M059J (cell line): ENCODE measurements at places on chromosomes 3 and 15.

DNA sequence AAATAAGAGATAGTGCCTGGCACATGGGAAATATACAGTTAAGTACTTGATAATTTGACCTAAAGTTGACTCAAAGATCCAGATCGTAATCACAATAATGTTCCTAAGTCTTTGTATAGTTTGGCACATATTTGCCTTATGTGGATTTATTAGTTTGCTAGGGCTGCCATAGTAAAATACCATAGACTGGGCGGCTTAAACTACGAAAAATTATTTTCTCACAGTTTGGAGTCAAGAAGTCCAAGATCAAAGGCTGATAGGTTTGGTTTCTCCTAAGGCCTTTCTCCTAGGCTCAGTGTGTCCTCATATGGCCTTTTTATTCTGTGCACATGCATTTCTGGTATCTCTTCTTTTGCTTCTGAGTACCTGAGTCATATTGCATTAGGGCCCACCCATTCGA lies 453.7 kb downstream of the NAALADL2 start:
- DNase-seq, result peak; percentile 28

DNA sequence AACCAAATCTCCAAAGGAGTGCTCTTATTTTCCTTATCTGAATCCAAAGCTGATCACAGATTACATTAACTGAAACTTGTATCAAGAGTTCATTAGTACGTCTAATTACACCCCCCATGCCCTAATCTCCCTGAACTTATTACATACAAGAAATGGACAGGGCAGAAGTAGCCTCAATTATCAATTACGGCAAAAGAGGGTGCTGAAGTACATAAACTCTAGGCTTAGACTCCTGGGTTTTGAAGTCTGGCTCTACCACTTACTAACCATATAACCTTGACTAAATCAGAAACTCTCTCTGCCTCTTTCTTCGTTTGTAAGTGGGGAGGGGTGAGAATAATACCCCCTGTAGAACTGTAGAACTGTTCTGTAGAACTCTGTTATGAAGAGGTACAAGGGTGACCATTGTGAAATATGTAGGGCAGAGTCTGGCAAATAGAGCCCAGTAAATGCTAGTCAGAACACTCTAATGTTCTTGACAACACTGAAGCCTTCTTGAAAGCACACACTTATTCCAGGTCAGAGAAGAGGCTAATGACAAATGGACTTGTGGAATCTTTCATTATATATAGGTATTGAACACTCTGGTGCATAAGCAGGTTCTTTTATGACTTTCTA lies 19.6 kb upstream of the OR5K4 start:
- DNase-seq, result no peak

- no peak for DNase-seq
Observed at GRCh38 chr3:146747051-146747450, 141.9 kb upstream of the PLSCR5 start.

DNA sequence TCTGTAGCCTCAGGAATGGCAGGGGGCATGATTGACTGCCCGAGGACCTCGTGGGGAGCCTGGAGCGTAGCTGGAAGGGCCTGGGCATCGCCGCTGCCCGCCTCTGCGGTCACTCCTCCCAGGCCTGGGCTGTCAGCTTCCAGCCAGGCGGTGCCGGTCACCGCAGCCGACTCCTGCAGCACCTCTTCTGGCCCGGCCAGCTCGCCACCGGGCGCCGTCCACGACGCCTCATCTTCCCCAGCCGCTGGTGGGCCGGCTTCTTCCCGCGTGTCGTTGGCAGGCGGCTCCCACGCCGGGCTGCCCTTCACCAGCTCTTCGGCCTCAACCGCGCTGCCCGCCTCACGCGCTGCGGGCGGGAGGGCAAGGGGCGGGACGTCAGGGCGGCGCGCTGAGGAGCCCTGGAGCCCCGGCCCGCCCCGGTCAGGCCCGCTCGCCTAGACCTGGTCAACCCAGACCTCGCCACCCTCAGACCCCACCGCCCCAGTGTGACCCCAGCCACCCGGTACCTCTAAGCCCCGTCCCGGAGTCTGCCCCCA lies 1.0 kb downstream of the CSPG5 start:
- peak; percentile 11 for DNase-seq

DNA sequence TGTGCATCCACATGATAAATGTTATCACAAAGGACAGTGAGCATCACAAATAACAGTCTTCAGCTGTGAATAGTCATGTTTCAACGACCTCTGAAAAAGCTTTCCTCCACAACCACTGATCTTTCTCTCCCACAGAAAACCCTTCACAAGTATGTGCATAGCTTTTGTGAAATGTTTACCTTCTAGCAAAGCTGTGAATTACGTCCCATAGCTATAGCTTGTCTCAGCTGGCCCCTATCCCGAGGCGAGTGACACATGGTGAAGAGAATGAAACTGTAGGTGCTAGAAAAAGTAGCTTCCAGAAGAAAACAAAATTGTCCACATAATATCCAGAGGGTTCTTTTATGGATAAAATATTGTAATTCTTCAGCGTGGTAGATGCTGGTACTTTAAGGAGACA lies 182.0 kb downstream of the FGF12 start:
- no peak for DNase-seq

DNA sequence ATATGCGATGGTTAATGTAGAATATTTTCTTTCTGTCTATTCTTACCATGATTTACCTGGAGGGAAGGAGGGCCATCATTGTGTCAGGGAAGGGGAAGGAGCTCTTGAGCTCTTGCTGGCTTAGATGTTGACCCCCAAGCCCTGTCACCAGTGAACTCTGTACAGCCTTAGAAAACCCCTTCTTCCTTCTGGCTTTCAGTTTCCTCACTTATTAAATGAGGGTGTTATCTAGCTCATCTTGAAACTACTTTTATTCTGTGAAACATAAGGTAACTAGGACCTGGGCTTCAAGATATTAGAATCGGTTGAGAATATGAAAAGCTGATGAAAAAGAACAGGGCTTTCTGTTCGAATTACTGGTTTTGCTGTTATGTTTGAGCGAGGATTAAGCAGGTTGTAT lies 25.1 kb upstream of the UTS2B start:
- DNase-seq, result no peak

- no peak for DNase-seq
Observed at GRCh38 chr15:67744331-67745072, 80.8 kb upstream of the SKOR1 start.

DNA sequence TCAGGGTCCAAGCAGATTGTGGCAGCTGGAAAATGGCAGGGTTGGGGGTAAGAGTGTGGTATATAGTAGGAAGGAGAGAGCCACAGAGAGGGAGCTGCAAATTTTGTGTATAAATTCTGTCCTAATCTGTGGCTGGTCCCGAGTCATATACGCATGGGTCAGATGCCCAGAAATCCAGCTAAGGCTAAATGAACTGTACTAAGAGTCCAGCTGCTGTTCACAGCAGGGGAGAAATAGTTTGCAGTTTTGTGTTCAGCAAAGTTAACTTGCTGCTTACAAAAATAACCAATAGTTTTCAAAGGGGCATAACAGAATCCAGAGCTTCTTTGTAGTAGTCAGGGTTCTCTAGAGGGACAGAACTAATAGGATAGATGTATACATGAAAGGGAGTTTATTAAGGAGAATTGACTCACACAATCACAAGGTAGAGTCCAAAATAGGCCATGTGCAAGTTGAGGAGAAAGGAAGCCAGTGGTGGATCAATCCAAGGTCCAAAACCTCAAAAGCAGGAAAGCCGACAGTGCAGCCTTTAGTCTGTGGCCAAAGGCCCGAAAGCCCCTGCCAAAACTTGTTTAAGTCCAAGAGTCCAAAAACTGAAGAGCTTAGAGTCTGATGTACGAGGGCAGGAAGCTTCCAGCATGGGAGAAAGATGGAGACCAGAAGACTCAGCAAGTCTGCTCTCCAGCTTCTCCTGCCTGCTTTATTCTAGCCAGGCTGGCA lies 146.1 kb upstream of the KBTBD8 start:
- DNase-seq, result no peak

DNA sequence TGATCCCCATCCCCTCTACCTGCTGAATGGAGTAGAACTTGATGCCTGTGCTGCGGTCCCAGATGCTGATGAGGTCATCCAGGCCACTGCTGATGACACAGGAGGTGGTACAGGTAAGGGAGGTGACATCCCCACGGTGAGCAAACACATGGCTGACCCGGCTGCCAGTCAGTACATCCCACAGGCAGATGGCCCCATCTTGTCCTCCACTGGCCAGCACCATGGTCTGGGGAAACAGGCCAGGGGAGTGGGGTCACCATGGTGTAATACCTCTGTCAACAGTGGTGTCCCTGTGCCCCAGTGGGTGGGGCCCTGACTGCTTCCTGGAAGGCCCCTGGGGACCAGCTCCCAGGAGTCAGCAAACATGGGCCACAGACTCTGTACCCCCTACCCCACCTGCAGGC lies 33.3 kb downstream of the PTPN23 start:
- DNase-seq, result no peak

DNA sequence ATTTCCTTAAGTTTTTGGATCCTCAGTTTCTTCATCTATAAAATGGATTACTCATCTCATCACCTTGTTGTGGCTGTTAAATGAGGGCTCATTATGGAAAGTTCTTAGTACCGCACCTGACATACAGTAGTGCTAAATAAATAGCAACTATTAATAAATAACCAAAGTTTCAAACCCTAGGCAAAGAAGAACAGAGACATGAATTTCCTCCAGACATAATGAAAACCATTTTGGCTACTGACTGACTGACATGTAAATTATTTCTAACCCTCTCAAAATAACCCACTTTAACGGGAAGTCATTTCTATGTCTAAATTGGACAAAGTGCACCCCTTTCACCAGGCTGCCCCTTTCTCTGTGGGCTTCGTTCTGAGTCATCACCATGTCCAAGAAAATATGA lies 17.4 kb upstream of the KLHL6 start:
- DNase-seq, result no peak

GRCh38 chr3:127483902-127484591 lies 106.5 kb downstream of the TPRA1 start:
- DNase-seq, result peak; percentile 20

DNA sequence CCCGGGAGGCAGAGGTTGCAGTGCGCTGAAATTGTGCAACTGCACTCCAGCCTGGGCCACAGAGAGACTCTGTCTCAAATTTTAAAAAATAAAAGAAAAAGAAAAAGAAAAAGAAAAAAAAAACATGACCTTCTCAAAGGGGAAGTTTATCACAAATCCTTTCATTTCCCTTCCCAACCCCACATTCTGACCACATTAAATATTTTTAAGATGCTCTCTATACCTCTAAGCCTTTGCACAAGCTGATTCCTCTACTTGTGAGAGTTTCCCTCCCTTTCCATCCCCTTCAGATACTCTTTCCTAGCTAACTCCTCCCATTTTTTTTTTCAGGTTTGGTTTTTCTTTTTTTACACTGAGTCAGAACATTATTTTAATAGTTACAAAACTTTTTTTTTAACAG lies 4.0 kb downstream of the HIGD1A start:
- no peak for DNase-seq

GRCh38 chr15:90402223-90402622 lies 14.2 kb downstream of the IQGAP1 start:
- peak; percentile 95 for DNase-seq
